T-helper 2 cell (primary cell): ENCODE measurements at places on chromosomes 5 and 9.

- no peak for DNase-seq
Measured at GRCh38 chr5:95988877-95989276, 27.2 kb upstream of the ELL2 start.

GRCh38 chr5:9301200-9301599 is 244.7 kb downstream of the SEMA5A start:
- DNase-seq: no peak

- no peak for DNase-seq
Measured at GRCh38 chr9:91099436-91099835, 262.3 kb downstream of the AUH start.

- DNase-seq: no peak
Measured at GRCh38 chr5:130166839-130167490, 262.7 kb downstream of the CHSY3 start.

DNA sequence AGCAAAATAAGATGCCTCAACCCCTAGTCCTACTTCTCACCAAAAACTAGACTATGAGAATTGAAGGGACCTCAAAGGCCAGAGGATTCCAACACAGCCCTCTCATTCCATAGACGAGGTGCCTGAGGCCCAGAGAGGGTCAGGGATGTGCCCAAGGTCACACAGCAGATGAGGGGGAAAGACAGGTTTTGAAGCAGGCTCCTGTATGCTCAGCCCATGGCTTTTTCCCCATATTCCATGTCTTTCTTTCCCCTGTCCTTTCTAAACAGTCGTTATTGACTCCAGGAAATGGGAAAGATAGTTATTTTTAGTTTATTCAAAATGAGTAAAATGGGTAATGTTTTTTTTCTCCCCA is 61.2 kb upstream of the COL15A1 start:
- DNase-seq: no peak

- DNase-seq: no peak
Measured at GRCh38 chr9:127898433-127899127, 823 bp downstream of the ST6GALNAC6 start.
